Fibroblast of skin of left biceps (primary cell): ENCODE measurements at places on chromosomes 12 and 14.

DNA sequence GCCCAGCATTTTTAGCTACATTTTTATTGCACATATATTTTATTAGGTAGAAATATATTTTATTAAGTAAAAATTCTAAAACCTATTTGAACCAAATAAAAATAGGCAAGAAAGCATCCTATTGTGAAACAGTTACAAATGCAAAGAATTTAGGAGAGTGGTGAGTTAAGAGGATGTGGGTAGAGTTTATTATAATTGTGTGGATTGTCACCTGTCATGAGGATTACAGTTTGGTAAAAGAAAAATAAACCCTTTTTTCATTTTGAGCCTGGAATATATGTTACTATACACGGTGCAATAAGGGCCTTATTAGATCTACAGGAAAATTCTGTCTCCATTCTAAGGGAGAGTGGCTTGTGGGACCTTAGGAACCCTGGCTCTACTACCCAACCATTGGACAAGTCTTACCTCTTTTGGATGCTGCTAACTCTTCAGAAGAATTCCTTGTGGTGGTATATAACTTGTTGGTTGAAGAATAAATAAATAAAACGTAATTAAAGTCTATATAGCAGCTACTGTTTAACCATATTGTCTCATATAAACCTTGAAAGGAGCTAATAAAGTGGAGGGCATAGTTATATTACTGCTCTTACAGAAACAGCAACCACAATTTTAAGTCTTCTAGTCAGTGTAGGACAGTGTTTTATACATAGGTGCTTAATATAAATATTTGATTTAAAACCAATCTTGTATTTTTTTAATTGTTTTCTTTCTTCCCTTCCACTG is 67.8 kb downstream of the FGD4 start:
- DNase-seq = no peak

GRCh38 chr12:70332236-70332635 is 33.9 kb upstream of the KCNMB4 start:
- no peak for DNase-seq

- no peak for DNase-seq
Measured at GRCh38 chr14:103070971-103071542, 13.0 kb upstream of the LBHD2 start.

- DNase-seq = no peak
Measured at GRCh38 chr14:60998617-60999016, 17.6 kb downstream of the SLC38A6 start.

GRCh38 chr14:77659831-77660230 is 43.4 kb upstream of the SPTLC2 start:
- no peak for DNase-seq

DNA sequence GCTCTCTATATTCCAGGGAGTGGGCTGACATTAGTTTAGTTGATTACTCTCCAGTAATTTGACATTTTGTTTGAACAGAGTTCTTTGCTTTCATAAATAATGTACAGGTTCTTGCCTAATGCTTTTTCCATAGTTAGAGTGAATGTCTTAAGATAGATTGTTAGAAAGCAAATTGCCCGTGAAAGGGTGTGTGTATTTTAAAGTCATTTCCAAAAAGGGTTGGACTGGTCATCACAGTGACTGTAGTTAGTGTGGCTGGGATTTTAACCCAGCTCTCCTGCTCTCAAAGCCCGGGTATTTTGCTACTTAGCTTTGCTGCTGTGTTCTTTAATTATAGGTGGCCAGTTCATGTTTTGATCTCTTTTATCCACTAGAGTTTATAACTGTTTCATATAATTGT is 74.2 kb downstream of the DNAH10 start:
- no peak for DNase-seq

GRCh38 chr12:79891506-79892162 is 43.3 kb downstream of the PPP1R12A start:
- DNase-seq = no peak

- DNase-seq = no peak
Measured at GRCh38 chr12:122491991-122492390, 8.7 kb downstream of the ZCCHC8 start.

DNA sequence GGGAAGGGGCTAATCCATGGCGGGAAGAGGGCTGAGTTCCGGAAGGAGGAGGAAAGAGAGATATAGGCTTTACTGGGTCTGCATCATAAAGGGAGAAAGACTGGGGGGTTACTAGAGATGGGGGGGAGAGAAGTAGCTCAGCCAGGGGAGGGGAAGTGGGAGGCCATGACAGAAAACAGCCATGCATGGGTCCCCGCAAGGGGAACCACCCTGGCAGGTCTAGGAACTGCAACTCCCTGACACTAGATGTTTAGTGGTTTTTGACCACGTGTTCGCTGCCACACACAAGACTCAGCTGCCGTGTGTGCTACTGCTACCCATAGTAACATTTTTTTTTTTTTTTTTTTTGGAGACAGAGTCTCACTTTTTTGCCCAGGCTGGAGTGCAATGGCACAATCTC is 145.0 kb downstream of the RIMBP2 start:
- DNase-seq = no peak

- peak; percentile 33 for DNase-seq
Measured at GRCh38 chr12:20282401-20282800, 85.9 kb upstream of the PDE3A start.

GRCh38 chr14:31619440-31619839 is 58.2 kb downstream of the NUBPL start:
- no peak for DNase-seq
